ENCODE measurements at places on chromosomes 1 and 21.

DNA sequence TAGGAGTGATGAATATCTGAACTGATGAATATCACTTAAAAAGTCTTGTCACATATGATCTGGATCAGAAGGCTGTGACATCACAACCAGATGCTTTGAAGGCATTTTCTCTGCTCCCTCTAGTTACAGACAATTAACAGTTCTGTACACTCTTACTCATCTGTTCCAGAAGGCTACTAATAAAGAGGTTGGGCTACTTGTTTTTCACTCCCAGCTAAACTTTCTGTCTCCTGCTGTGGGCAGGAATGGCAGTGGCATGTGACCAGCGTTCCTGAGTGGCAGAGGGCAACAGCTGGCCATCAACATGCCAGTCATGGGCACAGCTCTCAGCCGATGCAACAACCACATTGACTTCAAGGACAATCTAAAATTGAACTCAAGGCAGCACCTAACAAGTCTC is 66.7 kb downstream of the SLC45A1 start:
- no peak for DNase-seq

GRCh38 chr1:15639931-15640330 is 22.7 kb downstream of the DDI2 start:
- DNase-seq: no peak

DNA sequence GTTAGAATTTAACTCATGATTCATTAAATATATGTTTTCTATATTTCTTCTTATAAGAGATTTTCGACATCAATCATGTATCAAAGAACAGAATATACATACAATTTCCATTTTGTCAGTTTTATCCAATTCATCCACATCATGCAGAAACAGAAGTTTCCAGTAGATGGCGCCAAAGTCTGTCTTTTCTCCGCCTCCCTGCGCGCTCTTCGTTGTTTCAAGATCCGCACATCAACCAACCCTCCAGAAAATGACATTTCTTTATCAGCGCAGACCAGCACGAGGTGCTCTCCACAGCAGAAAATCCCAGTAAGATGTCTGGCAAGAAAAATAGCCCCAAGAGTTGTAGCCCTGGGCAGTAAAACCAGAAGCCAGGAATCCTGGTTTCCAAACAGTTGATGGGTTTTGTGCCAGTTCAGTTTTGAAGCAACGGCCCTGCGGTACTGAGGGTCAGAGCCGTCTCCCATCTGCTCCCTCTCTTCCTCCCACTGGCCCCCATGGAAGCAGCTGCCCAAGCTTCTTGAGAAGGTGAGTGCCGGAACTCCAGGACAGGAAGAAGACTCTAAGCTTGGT is 38.6 kb upstream of the GPR137B start:
- peak; percentile 49 for DNase-seq

- no peak for DNase-seq
These were observed 6.9 kb downstream of the DNAJC6 start for GRCh38 chr1:65316233-65316632.
